SJSA1 (cell line): ENCODE measurements at places on chromosomes 3 and 15. TPM values are rescaled to one million over a fixed set of nuclear protein-coding genes. Genes with fewer than 3 reads are reported as not detected.
A peak's percentile ranks its signal among the peaks of the same experiment; 100 is the strongest.

The DUT gene
- 114 and 178 TPM in 2 replicates for total RNA-seq

DNA sequence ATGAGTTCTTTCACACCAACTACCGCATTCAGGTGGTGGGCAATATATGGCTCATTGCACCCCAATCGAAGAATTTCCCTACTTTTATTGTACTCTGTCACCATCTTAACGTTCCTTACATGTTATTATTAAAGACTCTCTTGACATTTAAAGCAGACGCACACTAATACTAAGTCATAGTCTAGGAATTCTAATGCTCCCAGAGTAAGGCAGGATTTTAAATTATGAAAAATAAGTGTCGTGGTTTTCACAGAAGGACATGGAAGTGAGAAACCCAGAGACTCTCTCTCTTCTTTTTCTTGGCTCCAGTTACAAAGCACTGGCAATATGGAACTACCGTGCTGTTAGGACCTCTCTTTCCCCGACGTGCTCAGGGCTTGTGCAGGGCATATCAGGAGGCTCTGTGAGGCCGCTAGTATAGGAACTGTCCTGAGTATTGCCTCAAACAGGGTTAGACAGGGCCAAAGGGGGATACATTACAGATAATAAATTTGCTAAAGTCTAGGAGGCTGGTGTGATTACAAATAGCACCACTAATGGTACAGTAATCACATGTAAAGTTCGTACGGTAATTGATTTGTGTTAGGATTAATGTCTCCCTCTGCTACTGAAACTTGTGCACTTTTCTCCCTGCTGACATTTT is 590.8 kb downstream of the FOXP1 start:
- DNase-seq: no peak

DNA sequence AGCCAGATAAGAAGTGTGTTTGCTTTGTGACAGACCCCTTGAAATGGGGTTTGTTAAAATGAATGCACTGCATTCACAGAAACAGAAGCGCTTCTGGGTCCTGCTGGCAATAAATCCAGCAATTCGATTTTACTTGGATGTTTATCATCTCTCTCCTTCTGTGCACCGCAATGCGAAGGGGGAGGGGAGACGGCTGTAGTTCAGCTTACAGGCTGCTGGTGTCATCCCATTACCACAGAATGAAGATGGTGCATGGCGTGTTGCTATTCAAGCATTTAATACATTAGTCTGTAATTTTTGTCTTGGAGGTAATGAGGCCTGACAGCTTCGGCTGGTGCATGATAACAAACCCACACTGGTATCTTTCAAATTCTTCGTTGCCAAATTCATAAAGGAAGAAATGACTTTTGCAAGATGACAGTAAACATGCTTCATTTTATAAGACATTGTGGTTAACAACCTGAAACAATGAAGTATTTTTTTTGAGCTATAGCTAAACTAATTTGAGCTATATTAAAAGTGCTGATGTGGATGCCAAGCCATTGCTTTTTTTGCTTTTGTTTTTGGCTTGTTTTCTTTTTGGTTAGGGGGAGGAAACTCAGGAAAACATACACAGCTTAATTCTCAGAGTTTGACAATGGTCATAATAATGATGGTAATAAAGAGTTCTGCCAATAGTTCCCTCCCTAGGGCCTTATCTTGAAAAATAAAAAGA is 418.3 kb downstream of the OTOL1 start:
- no peak for DNase-seq

DNA sequence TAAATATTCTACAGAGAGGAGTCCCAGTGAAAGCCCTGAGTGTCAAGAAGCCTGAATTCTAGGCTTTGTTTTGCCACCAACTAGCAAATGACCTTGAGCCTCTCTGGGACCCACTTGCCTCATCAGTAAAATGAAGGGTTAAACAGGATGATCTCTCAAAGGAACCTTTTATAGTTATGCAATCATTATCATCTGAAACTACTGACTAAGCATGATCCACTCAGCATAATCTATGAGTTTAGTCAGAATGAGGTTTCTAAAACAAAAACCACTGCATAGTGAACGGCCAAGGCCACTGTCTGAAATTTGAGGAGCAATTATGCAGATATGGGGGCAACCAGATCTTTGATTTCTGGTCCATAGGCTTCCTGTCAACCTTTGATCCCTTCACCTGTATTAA is 319.0 kb downstream of the MECOM start:
- DNase-seq: no peak

The MCTP2 gene
- 0.18 and 0.72 TPM in 2 replicates for total RNA-seq

The TTC21A gene
- total RNA-seq: 0.24 TPM in 1 of 2 replicates, not detected in the other

DNA sequence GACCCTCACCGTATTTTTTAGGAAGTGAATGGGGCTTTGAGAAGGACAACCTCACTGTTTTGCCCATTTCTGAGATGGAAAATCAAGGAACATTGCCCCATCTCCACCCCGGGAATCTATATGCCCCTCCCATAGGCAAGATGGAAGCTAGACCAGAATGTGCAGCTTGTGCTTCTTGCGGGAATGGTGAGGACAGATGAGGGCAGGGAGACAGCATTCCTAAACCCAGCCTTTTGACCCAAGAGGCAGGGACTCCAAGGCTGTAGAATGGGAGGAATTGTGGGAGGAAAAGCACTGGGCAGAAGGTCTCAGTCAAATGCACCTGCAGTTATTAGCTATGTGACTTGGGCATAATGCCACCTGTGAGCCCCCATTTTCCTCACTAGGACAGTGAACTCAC is 66.9 kb downstream of the SMAD3 start:
- no peak for DNase-seq

The NR1I2 gene
- 0.08 TPM in 1 of 2 replicates, not detected in the other for total RNA-seq

DNA sequence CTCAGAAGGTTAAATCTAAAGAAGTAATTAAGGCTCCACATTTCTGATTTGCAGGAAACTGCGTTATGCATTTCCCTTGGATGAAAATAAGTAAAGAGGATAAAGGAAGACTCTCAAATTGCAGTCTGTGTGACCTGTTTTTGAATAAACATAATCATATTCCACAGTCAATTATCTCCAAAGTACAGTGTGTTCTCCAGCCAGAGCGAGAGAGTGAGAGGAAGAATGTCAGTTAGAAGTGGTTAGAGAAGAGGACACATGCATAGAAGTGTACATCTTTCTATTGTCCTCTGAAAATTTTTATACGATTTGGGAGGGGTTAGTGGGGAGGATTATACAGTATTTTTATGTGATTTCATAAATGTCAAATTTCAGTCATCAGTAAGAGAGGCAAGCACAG is 487.1 kb downstream of the LPP start:
- DNase-seq: no peak

DNA sequence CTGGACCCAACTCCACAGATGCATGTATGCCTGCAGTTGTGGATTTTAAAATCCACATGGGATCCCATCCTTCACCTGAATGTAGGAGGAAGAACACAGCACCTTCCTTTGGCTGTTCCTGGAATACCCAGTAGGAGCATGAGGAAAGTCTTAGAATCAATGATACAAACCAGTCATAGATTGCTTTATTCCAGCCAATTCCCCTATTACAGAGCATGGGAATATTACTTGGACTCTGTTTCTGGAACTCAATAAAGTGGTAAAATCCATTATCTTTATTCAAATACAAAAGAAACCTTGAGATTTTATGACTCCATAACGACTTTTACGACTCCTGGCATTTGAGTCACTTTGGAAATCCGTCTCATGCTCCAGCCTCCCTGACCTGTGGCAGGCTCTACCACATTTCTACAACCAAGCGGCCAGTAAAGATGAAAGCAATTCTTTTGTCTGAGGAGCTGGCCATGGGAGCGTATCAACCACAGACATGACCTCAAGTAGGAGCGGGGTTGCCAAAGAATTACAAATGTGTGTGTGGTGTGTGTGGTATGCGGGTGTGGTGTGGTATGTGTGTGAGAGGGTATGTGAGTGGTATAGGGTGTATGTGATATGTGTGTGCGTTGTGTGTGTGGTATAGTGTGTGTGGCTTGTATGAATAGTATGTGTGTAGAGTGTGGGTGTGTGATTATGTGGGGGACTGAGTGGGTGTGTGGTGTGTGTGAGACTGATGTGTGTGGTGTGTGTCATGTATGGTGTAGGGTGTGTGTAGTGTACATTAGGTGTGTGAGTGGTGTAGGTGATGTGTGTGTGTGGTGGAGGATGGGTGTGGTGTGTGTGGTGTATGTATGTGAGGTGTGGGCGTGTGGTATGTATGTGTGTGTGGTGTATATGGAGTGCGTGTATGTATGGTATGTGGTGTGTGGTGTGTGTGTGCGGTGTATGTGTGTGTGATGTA is 40.0 kb downstream of the ARRDC4 start:
- DNase-seq: peak; percentile 20

- no peak for DNase-seq
These were observed 36.8 kb downstream of the BTD start for GRCh38 chr3:15638193-15638890.

The KCNH8 gene
- total RNA-seq: not detected in 2 replicates

GRCh38 chr3:125261031-125261430 is 48.5 kb upstream of the SLC12A8 start:
- no peak for DNase-seq

- DNase-seq: no peak
These were observed 142.4 kb upstream of the IL12A start for GRCh38 chr3:159846255-159846654.

The DENND6A gene
- total RNA-seq: 18.6 and 36.6 TPM in 2 replicates

The CFAP161 gene
- not detected in 2 replicates for total RNA-seq

The UBL7 gene
- total RNA-seq: 32.8 and 54.5 TPM in 2 replicates

- DNase-seq: no peak
These were observed 773.8 kb downstream of the PLOD2 start for GRCh38 chr3:145387211-145387610.

The SH3GL3 gene
- total RNA-seq: 0.60 and 0.66 TPM in 2 replicates

DNA sequence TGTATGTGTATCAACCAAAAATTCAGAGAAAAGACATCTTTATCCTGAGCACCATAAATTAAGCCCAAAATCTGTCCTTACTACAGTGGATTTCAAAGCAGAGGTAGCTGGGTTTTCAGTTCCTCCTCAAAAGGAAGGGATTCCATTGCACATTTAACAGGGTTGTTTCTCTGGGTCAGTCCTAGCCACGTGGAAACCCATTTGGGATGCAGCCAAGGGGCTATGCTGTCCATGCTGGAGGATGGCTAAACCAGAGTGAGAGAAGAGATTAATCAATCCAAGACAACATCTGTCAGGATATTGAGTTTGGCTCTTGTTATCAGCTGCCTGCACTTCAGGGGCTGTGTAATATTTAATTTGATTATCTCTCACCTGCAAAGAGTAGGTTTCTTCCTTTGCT is 28.1 kb downstream of the LSAMP start:
- no peak for DNase-seq

- DNase-seq: no peak
These were observed 127.6 kb upstream of the TMCO5A start for GRCh38 chr15:37806808-37807207.

GRCh38 chr3:184377882-184378445 is at the start of gene THPO:
TSS of gene THPO (minus strand) at chr3:184378207. CDS start at chr3:184376259, 1,948 bp downstream.
- DNase-seq: no peak

GRCh38 chr3:152156880-152157279 is 111.8 kb upstream of the MBNL1 start:
- no peak for DNase-seq

The ADGRG7 gene
- not detected in 2 replicates for total RNA-seq

DNA sequence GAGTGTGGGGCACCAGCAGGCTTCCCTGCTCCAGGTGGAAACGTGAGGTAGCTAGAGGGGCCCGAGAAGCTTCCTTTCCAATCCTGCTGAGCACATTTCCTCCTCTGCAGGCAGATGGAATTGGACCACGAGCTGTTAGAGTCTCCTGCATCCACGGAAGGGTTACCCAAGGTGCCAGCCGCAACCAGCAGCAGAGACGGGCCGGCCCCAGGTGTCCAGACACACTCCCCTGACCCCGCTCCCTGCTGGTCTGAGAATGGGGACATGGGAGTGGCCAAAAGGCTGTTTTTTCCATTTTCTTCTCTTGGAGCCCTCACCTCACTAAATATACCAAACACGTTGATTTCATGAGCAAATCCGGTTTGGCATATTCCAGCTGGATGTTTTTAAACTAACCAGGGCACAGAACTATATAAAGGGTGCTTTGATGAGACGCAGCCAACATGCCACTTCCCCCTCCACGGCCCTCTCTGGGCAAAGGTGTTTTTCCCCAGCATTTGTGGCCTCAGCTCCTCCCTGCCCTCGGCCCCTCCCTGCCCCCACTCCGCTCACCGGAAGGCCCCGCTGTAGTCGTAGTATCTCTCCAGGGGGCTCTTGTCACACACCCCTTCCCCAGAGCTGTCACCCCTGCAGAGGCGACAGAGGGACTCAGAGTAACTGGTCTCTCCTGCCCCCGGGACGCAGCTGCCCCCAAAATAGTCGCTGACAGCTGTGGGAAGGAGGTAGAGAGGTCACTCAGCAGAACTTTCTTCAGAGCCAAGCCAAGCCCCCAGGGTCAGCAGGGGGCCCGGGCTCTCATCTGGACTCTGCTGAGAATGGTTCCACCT is 7.0 kb downstream of the MELTF start:
- DNase-seq: no peak

- no peak for DNase-seq
These were observed 173.3 kb downstream of the TMEM108 start for GRCh38 chr3:133211449-133211848.

The WDR72 gene
- not detected in 2 replicates for total RNA-seq

The PLXNB1 gene
- total RNA-seq: 4.0 and 11.7 TPM in 2 replicates
